NCI-H1694 (cell line): ENCODE measurements at places on chromosomes 3 and 15.
A peak's percentile ranks its signal among the peaks of the same experiment; 100 is the strongest.

DNA sequence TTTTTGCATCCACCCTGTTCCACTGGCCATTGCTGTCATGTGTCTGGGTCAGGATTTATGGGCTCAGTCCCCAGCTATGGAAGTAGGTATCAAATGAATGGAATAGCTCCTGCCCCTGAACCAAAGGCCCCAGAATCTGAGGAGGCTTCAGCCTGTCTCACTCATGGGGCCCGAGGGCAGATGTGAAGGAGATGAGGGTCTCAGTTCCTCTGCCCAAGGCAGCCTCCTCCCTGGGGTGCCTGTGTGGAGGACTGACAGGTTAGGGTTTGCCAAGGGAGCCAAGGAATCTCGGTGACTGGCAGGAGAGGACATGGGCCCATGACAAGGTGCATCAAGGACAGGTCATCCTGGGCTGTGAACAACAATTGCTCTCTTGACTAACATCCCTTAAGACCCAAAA is 70.4 kb downstream of the CPN2 start:
- no peak for DNase-seq

GRCh38 chr15:60400944-60401343 is 3.2 kb upstream of the ANXA2 start:
- DNase-seq: no peak

DNA sequence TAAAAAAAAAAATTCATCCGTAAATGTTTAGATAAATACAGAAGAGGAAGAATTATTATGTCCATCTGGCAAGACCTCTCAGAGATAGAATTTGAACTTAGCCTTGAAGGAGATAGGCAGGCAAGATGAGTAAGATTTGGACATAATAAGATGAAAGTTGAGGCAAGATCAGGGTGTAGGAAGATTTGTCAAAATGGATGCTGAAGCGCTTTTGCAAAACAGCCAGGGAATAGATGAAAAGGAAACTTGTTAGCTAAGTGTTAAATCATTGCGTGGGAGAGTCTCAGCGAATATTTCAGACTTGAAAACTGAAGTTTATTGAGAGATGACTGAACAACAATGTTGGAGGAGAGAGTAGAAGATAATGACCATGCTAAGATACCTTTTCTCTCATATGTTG is 7.2 kb downstream of the BRK1 start:
- no peak for DNase-seq

GRCh38 chr15:29937956-29938355 is 115.7 kb upstream of the TJP1 start:
- no peak for DNase-seq

DNA sequence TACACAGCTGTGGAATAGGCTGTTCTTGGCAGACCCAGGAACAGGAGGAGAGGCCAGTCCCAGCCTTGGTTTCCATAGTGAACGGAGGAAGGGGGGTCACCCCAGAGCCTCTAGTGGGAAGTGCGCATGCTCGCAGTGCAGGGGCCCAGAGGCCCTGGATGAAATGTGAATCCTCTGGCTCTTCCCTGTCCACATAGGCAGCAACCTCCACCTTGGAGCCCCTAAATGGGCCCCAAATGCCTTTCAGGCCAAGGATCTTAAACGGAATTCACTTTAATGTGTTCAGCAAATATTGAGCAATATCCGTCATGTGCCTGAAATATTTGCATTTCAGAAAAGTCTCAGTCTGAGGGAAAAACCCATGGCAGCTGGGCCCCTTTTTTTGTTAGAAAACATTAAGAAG is 3.3 kb upstream of the NDN start:
- DNase-seq: no peak

GRCh38 chr15:42548249-42549031 is at the start of the genes HAUS2 and LRRC57:
Gene HAUS2, plus strand, starts transcription at chr15:42548838. Its CDS starts 35 bp downstream, at chr15:42548873.
Gene LRRC57, minus strand, starts transcription at chr15:42548793. Its CDS starts 359 bp downstream, at chr15:42548434.
- DNase-seq: peak; percentile 36

- no peak for DNase-seq
Measured at GRCh38 chr3:72887705-72888545, at the start of gene GXYLT2. Gene GXYLT2, plus strand, starts transcription at chr3:72888046. Its CDS starts 188 bp downstream, at chr3:72888234.

DNA sequence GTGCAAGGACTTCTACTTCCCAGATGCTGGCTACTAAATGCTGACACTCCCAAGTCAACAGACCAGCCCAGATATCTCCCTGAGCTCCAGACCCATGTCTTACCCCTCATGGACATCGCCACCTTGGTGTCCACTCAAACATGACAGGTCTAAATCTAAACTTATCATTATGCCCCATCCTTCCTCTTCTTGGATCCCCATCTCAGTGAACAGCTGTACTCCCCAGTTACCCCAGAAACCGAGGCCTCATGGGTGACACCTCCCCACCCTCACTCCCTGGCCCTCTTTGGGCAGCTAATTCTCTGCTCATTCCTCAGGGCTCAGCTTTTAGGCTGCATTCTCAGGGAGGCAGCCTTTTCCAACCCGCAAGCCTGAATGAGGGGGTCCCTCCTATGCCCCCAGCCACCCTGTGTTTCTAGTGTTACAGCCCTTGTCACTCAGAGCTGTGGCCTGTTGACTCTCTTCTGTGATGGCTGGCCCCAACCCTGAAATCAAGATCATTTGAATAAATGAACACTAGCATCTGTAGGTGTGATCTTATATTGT is 5.4 kb downstream of the EHD4 start:
- DNase-seq: no peak

DNA sequence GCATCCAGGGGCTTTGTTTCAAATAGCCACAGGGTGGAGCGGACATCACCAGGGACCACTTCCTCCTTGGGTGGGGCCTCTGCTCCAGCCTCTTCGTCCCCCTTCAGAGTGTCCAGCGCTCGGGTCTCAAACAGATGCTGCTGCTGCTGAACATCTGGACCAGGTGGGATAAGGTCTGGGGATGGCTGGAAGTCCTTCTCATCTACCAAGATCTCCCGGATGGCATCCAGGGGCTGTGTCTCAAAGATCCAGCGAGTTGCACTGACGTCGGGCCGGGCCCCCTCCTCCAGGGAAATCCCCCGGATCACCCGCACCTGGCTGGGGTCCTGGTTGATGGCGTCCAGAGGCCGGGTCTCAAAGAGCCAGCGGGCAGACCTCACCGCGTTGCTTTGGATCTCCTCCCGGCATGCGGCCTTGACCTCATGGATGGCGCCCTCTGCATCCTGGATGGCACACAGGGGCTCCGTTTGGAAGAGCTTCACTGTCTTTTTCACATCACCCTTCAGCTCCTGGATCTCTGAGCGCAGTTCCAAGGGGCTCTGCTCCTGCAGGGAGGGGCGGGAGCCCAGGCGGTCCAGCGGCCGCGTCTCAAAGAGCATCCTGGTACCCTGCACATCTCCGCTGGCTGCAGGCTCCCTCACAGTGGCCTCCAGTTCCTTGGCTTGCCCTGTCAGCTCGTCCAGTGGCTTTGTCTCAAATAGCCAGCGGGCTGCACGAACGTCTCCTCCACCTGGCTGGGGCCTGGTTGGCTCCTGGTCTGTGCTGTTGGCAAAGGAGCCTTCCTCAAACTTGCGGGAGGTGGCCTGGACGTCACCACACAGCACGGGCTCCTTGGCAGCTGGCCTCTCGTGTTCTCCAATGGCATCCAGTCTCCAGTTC is 3.9 kb downstream of the XIRP1 start:
- DNase-seq: no peak

DNA sequence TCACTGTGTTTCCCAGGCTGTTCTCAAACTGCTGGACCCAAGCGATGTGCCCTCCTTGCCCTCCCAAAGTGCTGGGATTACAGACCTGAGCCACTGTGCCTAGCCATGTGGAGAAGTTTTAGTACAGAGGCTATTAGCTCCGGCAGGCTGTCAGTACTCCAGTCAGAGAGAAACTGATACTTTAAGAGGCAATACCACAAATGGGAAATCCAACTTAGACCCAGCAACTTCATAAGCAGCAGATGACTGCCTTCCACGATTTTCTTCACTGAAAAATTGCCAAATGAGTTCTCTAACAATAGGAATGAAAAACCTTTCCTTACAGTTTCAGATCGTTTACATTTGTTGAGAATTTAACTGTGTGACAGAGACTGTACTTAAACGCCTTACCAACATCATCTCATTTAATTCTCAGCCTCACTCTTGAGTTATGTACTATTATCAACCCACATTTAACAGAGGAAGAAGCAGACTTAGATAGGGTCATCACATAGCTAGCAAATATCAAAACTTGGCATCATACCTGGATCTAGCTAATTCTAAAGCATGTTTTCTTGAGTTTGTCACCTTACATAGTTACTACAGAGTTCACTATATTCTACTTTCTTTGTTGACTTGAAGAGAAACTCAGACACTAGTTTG is 127.4 kb downstream of the TCF12 start:
- no peak for DNase-seq

DNA sequence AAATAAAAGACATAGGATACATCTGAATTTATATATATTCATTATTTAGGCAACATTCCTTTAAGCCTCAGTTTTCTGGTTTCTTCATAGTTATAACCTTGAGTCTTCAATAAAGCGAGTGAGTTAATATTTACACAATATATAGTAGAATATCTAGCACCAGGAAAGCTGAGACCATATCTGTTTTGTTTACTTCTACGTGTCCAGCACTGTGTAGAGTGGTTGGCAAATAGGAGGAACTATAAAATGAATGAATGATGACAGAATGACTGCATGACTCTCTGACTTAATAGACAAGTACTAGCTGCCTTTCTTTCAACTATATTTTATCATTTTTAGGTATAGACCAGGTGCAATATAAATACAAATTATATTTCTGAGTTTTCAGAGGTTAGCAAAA is 197.8 kb upstream of the RBMS3 start:
- DNase-seq: no peak

GRCh38 chr3:189862385-189862998 is 231.3 kb downstream of the TP63 start:
- DNase-seq: no peak

- DNase-seq: no peak
Measured at GRCh38 chr3:98108162-98108561, 21.2 kb downstream of the OR5AC2 start.

- DNase-seq: no peak
Measured at GRCh38 chr3:121768452-121768851, 18.9 kb upstream of the GOLGB1 start.

DNA sequence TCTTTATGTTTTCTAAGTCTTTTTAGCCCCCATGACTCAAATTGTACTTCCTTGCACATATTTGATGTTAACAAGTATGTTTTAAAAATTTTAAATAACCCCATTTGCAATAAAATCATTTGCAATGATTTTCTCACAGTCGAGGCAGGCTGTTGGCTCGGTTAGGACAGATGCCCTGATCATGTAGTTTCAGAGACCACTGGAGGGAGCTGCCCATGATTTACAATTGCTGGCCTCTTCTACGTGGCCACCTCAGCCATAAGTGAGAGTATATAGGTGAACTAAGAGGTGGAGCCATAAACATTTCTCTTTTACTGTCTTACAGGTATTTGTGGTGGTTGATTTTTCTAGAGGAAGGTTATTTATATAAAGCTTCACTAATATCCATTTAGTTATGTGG is 1.7 kb downstream of the DTWD1 start:
- DNase-seq: no peak

DNA sequence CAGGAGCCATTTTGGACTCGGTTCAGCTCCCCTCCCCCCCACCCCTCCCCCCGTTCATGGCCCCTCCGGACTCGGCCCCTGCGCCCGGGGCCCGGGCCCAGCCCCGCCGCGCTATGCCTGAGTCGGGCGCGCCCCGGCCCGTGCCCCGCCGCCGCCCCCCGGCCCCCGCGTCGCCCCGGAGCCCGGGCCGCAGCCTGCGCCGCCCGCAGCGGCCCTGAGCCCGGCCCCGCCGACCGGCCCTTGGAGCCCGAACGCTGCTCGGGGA is 155 bp downstream of the ACVR2B start:
- no peak for DNase-seq

DNA sequence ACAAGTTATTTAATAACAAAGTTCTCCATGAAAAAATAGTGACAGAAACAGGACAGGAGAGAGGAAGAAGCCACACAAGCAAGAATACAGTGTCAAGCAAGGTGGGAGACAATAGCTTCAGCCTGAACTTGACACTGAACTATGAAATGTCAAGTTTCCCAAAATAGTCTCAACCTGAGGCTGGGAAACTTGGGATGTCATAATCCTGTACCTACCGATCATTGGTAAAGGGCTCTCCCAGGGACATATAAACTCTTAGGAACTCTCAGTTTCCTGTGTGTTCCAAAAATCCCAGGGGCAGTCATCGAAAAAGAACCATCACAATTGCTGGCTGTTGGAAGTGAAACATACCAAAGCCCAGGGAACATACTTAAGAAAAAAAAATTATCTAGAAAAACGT is 211.6 kb downstream of the P3H2 start:
- no peak for DNase-seq

DNA sequence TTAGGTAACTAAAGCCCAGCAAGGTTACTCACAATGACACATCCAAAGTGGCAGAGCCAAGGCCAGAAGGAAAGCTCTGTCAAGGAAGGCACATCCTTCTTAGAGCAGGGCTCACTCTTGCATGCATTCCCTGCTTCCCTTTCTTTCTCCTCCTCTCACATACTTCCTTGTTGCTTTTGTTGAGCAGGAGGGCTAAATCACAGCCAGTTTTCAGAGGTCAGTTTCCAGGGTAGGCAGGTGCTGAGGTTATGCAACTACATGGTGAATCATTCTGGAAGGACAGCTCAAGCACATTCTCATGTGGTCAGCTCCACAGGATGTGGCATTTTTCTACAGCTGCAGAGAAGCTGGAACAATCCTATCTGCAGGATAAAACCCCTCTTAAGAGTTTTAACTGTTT is 275.6 kb downstream of the ZNF621 start:
- no peak for DNase-seq

DNA sequence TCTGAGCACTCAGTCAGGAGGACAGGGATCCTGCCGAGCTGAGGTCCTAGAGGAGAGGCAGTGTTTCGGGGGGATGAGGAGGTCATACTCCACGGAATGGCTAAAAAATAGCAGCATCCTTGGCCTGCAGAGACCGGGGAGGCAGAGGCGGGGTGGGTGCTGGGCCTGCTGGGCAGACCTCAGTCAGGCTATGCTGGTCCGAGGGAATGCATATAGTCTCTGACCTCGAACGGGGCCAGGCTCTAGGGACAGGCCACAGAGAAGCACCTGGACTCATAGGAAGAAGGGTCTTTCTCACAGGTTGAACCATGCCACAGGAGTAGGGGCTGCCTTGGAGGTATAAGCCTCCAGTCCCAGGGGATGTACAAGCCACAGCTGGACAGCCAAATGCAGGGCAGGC is 14.0 kb upstream of the SKIC8 start:
- DNase-seq: no peak

GRCh38 chr3:17580901-17581300 is 161.5 kb downstream of the TBC1D5 start:
- DNase-seq: no peak

GRCh38 chr15:33846862-33847261 is 121.4 kb upstream of the CHRM5 start:
- no peak for DNase-seq

DNA sequence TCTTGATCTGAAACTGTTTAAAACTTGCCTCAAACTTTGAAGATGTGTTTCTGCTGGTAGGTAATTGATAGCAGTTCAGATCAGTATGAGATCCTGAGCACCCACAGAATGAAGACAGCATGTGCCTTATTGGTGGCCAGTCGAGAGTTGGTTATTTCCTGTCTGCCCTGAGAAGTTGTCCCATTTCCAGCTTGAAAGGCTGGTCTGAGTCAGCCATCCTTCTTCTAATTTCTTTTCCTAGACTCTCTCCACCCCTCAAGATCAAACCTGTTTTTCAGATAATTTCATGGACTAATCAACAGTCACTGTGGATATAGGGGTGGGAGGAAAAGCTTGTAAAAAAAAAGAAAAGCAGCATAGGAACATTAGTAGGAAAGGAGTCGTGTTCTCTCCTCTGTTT is 464.4 kb downstream of the FOXP1 start:
- no peak for DNase-seq

- DNase-seq: no peak
Measured at GRCh38 chr15:50117431-50118027, 1.5 kb downstream of the ATP8B4 start.
